ENCODE measurements at places on chromosomes 7 and 10.
A peak's percentile ranks its signal among the peaks of the same experiment; 100 is the strongest.

GRCh38 chr10:44805466-44806210 is 105.5 kb upstream of the TMEM72 start:
- no peak for DNase-seq

DNA sequence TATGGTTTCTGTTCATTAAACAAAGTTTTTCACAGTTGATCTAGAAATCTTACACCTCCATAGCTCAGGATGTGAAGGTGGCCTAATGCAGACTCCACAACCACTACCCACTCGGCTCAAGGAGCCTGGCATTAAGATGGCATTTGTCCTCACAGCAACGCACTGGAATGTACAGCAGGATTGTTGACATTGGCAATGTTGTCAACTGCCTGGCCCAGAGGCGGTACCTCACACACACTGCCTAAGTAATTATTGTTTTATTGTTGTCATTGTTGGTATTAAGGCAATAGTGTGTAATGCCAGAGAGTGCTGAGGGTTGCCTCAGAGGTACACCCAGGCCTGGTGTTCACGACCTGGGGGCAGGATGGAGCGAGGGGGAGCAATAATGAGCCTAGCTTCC is 38.3 kb downstream of the LRRC18 start:
- no peak for DNase-seq

DNA sequence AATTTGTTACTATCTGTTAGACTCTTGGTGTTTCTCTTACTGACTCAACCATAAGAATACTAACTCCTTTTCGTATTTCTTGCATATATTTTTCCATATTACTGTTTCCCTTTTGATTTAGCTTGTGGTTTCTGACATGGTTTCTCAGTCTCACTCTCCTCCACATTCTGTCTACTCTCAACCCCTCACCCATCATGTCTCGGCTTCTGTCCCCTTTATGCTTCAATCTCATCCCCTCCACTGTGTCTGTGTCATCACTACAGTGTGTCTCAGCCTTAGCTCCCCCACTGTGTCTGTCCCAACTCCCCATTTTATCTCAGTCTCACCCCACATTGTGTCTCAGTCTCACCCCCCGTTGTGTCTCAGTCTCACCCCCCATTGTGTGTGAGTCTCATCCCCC is 126.9 kb downstream of the VIPR2 start:
- DNase-seq = no peak

DNA sequence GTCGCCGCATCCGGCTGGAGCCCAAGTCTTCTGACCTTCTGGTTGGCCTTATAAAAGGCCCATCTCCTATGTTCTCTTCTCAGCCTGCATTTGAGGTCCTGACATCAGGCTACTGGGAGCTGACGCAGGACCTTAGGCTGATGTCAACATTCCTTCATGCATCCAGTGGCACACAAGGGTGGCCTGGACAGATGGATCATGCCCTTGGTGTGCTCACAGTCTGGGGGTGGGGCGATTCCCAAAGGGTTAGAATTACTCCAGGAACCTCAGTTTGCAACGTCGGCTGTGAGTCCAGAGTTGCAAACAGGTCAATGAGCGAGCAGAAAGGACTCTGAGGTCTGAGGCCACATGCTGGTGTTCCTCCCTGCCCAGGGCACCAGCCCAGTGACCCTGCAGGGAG is 8.2 kb upstream of the CLIP2 start:
- DNase-seq = no peak

- DNase-seq = no peak
Observed at GRCh38 chr10:91479583-91479982, 69.4 kb downstream of the HECTD2 start.

DNA sequence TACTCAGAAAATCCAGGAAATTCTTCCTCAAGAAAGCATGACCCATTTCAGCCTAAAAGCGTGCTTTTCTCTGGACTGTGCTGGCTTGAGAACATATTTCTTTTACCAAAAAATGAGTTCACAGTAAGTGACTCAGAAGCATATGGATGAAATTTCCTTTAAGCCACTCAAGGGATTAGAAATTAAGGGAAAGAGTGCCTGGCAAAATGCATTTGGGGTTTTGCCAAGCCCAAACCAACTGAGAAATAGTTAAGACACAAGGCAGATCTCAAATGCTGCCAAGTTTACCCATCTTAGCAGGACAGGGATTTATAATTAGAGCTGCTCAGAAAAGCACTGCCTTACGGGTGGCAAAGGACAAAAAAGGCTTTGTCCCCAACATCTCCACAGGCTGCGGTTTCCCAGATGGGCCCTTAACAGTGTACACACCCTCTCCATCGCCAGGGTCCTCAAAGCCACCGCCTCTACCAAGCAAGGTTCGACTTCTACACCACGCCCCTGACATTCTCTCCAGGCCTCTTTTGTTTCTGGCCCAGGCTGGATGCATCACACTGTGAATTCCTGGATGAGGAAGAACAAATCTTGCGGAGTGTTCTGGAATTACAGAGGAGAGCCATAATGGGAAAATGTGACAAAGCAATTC is 30.1 kb upstream of the CDHR3 start:
- DNase-seq = no peak

DNA sequence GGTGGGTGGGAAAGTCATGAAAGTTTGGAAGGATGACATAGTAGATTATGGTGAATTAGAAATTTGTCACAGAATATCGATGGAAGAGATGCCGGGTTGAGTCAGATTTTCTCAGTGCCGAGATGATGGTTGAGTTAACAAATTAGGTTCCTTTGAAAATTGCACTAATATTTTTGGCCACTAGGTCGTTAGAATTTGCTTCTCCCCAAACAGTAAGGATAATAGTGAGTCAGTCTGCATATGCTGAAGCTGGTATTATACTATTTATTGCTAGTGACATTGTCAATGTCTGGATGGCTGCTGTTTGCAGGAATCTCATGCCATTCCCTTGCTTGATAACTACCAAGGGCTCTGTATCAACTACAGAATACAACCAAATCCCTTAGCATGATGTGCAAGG is 37.7 kb upstream of the MINDY3 start:
- DNase-seq = no peak

- DNase-seq = no peak
Observed at GRCh38 chr10:35133586-35133985, 6.9 kb downstream of the CREM start.

DNA sequence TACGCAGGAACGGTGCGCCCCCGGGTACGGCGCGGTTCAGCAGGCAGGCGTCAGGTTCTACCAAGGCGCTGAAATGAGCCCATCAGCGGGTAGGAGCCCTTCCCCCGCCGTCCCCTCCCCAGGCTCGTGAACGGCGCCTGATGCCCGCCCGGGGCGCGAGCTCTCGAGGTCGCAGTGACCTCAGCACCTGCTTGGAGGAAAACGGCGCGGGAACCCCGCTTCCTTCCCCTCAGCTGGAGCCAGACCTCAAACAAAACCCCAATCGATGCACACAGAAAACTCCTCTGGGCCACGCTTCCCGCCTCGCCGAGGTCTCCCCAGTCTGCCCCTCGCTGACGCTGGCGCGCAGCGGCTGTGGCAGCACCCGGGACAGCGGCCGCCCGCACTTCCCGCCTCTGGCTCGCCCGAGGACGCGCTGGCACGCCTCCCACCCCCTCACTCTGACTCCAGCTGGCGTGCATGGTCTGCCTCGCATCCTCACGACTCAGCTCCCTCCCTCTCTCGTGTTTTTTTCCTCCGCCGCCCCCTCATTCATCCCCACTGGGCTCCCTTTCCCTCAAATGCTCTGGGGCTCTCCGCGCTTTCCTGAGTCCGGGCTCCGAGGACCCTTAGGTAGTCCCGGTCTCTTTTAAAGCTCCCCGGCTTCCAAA is 514 bp upstream of the GAD2 start:
- peak; percentile 51 for DNase-seq

DNA sequence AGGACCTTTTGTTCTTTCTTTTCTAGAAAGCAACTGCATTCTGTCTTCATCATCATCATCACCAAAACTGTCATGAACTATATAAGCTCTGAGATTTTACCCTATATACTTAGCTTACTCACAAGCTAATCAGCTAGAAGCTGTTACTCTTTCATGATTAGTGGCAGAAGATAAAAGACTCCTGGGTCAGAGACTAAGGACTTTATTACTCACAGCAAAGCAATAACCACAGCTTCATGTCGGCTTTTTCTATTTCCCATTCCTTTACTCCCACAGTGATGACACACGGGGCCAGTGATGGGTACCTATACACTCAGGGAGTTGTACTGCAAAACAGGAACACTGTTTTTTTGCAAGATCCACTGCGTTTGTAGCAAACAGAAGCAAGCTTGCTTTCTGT is 8.4 kb upstream of the C10orf88 start:
- DNase-seq = no peak

DNA sequence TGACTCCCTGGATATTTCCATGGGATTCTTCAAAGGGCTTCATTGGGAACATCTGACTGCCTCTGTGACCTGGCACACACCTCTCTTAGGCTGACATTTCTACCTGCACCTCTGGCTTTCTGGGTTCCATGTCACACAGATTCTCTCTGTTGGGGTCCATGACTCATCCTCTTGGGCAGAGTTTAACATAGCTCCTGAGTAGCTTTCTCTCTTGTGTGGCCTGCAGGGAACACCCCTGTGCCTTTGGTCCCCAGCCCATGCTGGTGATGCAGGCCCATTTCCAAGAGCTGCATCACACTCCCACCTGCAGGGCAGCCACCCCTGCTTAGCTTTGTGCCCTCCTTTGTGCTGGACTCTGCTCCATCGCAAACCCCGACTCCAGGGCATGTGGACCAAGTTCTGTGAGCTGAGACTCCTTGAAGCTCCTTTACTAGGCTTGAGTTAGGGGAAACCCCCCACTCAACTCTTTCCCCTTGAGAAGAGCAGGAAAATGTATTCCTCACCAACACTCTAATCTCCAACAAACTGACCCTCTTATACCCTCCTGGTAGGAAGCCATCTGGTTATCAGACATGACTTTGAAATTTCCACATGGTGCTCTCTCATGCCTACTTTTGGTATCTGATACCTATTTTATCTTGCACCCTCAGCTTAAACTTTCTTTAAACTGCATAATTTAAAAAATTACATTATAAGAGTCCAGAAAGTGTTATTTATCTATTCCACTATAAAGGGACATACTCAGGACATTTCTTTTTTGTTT is 93.3 kb downstream of the ZNF777 start:
- DNase-seq = no peak

GRCh38 chr7:92425311-92425947 is 21.9 kb upstream of the GATAD1 start:
- DNase-seq = no peak

DNA sequence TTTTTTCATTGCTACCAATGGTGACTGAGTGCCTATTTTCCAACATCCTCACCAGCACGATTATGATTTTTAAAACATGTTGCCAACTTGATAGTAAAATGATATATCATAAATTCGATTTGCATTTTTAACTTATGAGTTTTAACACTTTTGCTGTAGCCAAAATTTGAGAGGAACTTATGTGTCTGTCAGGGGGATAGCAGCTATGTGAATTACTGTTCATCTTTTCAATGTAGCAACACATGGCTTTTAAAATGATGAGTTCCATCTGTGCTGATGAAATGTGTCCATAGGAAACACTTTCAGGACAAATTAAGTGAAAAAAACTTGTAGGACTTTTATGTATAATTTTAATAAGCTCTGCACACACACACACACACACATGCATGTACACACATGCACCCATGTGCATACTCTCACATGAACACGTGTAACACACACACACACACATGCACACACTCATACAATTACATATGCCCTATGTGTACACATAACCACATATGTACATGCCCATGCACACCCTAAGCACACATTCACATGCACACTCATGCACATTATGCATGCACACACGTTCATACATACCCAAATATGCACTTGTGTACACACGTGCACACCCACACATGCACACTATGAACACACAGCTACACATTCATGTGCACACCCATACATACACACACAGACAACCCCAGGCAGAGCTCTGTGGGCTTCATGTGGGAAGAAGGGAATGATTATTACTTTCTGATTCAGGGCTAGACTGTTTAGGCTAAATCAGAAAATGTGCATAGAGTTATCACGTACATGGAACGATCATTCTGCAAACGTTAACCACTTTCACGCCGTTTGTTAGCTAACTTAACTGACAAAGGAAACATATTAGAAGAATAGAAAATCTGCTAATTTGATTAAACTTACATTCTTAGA is 68.9 kb downstream of the C10orf143 start:
- no peak for DNase-seq

GRCh38 chr10:26665080-26666048 is 32.1 kb upstream of the PDSS1 start:
- DNase-seq = no peak

- DNase-seq = peak; percentile 23
Observed at GRCh38 chr10:31930023-31930751, 1.6 kb upstream of the ARHGAP12 start.

- DNase-seq = no peak
Observed at GRCh38 chr7:42238709-42239366, 1.8 kb upstream of the GLI3 start.
